Activated CD8-positive, alpha-beta memory T cell treated with anti-CD3 and anti-CD28 coated beads for 1 hour (primary cell): ENCODE measurements at places on chromosomes 5 and 9.

- DNase-seq = no peak
Measured at GRCh38 chr9:9855177-9856078, 757.4 kb downstream of the PTPRD start.

DNA sequence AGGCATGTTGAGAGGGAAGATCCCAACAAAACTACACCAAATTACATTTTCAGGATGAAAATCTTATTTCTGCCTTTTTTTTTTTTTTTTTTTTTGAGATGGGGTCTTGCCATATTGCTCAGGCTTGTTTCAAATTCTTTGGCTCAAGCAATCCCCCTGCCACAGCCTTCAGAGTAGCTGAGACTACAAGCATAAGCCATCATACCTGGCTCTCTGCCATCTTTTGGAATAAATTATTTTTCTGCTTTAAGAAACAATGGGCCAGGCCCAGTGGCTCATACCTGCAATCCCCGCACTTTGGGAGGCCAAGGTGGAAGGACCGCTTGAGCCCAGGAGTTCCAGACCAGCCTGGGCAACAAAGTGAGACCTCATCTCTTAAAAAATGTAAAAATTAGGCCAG is 14.3 kb downstream of the AFF4 start:
- no peak for DNase-seq

GRCh38 chr5:140989254-140990020 is 23.2 kb downstream of the PCDHAC2 start:
- no peak for DNase-seq

GRCh38 chr9:116924462-116925110 is 237.5 kb downstream of the TRIM32 start:
- DNase-seq = no peak

DNA sequence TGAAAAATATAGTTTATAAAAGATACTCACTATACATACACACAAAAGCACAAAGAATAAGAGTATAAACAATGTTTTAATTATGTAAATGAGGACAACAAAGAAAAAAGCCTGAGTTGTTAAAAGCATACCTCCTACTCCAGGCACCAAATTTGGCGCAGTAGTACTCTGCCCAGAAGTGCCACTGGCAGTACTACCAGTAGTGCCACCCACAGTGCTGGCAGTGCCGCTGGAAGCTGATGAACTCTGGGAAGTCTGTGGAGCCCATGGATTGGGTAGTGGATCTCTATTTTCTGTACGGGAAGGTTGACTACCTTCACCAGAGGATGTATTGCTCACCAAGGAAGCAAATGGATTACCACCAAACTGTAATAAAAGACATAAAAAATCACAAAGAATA is 30.2 kb downstream of the UBQLN1 start:
- DNase-seq = no peak

- DNase-seq = no peak
Measured at GRCh38 chr5:119022017-119022745, 33.8 kb upstream of the DTWD2 start.

- no peak for DNase-seq
Measured at GRCh38 chr5:10892147-10892910, 131.3 kb upstream of the DAP start.

DNA sequence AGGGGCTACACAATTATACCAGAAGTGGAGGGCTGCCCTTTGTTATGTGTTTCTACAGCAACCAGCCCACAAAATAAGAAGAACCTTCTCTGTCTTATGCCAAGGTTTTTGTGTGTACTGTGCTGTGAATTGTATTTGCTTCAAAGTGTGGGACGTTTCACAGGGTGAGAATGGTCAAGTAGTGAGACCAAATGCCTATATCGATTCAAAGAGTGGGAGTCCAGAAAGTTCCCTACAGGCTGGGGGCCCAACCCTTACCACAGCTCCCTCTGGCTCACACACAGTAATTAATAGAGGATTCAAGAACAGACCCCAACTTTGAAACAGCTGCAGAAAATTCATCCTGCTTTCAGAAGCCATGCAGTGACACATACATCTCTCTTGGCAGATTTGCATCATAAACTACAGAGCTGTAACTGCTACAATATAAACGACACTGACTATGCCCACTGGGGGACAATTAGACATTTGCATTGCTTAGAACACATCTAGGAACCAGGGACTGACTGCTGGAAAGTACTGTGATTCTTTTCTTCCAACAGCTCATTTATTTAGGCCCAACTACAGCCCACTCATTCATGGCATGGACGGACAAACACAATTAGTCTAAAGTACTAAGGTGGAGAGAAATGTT is 12.8 kb downstream of the ENC1 start:
- no peak for DNase-seq

DNA sequence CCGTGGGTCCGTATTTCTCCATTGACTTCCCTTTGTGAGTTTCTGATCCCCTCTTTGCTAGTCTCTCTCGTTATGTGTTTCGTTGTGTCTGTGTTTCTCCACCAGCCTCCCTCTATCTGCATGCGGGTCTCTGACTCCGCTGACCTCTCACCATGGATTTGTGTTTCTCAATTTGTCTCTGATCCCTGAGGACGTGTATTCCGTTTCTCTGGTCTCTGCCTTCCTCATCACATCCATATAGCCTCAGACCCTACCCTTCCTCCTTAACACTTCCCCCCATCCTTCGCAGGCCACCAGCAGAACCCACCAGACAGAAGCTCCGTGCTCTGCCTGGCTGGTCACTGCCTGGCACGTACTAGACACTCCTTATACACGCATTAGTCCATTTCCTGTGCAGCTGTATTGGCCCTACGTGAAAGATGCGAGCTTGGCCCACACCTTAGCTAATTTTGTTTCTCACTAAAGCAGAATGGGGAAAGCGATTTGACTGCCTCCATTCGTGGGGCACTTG is 631 bp downstream of the B4GALT7 start:
- DNase-seq = no peak

DNA sequence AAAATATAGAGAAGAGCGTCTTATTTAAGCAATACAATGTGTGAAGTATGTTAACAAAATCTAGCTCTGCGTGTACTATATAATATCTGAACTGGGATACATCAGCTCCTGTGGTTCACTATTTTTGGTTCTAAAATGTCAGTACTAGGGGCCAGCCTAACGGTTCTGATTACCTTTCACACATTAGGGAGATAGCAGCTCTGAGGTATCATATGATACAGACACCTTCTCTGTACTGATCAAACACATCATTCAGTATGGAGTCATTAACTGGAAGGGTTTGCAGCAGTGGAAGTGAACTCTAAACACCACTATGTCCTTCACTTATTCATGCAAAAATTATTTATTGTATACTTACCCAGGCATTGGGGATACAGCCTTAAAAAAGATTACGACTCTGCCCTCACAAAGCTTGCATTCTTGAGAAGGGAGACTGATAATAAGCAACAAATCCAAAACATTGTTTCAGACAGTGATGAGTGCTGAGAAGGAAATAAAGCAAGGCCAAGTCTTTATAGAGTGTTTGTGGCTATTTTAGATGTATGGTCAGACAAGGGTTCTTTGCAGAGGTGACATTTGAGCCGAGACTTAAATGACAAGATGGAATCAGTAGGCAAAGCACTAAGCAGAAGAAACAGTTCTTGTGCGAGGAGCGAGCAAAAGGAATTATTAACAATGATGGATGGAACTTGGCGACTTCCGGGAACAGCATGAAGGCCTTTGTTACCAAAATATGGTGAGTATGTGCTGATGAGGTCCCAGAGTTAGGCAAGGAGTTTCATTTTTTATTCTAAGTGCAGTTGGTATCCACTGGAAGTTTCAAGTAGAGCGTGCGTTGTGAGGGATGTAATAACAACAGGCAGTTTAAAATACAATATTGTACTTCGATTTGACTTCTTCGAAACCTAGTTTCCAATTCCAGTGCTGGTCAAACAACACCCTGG is 1.8 kb upstream of the LNPEP start:
- no peak for DNase-seq

DNA sequence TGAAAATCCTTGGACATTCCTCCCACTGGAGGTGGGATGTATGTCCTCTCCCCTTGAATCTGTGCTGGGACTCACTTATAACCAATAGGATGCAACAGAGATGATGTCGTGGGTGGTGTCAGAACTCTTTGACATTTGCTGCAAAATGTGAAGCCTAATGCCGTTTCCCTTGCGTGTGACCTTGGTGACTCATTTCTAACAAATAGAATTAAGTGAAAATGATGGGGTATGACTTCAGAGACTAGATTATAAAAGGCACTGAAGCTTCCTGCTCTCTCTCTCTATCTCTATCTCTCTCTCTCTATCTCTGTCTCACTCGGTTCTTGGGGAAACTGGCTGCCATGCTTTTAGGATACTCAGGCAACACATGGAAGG is 126.1 kb upstream of the STC2 start:
- DNase-seq = no peak

GRCh38 chr5:120735076-120735475 is 271.0 kb downstream of the PRR16 start:
- no peak for DNase-seq
